ENCODE measurements at places on chromosomes 7 and 10.

GRCh38 chr7:128167042-128167701 lies 73.9 kb upstream of the LEP start:
- DNase-seq = peak; percentile 82

- DNase-seq = peak; percentile 7
Measured at GRCh38 chr10:123043409-123043925, 34.7 kb downstream of the ACADSB start.

DNA sequence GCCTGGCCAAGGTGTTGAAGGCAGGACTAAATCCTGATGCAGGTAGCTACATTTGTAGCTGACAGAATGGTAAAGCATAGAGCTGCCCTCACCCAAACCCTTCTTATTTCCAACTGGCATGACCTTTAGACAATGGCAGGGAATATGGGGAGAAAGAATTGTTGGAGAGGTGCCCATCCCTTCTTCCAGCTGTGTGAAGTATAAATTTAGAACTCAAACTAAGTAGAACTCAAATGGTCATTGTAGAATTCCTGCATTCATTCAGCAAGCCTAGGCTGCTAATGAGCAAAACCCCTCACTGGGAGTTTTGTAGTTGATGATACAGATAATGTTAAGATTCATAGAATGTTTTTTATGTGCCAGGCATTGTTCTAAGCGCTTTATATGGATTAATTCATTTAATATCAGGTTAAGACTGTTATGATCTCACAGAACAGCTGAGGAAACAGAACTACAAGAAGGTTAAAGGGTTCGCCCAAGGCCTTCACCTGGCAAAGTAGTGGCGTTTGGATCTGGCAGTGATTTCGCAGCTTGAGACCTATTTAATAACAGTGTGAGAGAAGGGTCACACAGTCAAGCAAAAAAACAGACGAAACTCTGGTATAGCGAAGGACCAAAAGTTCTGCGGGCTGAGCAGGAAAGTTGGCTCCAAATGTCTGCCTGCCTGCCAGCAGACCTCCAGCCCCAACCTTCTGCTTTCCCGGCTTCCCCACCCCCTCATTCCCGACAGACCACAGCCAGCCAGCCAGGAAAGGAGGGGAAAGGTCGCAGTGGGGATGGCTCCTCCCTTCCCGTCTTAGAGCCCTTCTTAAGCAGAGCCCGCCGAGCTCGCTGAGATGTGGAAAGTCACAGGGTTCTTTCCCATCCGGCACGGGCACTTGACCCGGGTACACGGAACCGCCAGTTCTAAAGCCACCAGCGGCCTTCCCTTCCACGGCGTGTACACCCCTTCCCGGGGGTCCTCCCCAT lies 1.6 kb upstream of the HILPDA start:
- DNase-seq = no peak

DNA sequence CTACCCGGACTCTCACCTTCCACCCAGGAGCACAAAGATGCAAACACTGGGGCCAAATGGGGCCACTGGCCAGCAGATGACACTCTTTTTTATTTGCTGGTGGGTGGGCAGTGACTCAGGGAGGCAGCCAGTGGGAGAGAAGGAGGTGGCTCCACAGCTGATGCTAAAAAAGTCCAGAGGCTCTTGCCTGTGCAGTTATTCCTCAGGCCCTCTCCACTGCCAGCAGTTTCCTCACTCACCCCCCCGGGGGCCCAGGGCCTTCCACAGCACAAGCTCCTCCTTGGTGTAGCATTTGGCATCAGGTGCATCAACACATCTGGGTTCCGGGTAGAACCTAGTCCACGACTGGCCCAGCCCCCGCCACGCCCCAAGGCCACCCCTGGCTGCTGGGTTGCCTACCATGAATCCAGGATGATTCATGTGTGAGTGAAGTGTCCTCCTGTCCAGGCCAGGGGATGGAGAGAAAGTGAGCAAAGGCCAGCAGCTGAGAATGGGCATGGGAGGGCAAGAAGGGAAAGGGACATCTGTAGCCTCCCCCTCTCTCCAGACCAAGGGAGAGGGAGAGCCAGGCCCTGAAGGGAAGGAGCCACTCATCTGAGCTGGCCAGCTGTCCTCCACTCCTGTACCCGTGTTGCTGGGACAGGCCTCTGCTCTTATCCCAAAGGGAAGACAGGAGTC lies 1.7 kb upstream of the KCNH2 start:
- no peak for DNase-seq

All from H54 (cell line).